ENCODE measurements at places on chromosomes 5 and 9. TPM values are rescaled to one million over a fixed set of nuclear protein-coding genes. Genes with fewer than 3 reads are reported as not detected.

GRCh38 chr9:109558718-109559151 lies 60.6 kb upstream of the PTPN3 start:
- no peak for DNase-seq

DNA sequence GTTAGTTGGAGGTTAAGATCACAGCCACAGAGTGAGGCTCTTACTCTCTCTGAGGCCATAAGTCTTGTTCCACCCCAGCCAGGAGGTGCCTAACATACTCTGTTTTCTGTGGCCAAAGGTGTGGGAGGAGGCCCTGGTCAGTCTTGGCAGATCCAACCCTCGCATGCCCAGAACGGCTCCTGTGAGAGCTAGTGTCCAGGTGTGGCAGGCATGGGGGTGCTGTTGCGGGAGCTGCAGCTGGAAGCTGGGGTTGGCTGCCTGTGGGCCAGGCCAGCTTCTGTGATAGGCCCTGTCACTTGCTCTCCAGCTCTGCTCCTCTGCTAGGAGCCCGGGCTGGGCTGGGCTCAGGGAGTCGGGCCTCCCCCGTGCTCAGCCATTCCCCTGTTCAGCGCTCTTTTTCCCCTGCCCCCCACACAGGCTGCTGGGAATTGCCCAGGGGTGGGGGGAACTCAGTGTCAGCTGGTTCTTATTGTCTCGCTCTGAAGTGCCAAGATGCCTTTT lies 31.6 kb downstream of the IER5L start:
- DNase-seq: no peak

- DNase-seq: no peak
These were observed 10.5 kb upstream of the TRIM36 start for GRCh38 chr5:115180165-115180709.

- no peak for DNase-seq
These were observed 60.6 kb downstream of the SHB start for GRCh38 chr9:38008168-38009034.

DNA sequence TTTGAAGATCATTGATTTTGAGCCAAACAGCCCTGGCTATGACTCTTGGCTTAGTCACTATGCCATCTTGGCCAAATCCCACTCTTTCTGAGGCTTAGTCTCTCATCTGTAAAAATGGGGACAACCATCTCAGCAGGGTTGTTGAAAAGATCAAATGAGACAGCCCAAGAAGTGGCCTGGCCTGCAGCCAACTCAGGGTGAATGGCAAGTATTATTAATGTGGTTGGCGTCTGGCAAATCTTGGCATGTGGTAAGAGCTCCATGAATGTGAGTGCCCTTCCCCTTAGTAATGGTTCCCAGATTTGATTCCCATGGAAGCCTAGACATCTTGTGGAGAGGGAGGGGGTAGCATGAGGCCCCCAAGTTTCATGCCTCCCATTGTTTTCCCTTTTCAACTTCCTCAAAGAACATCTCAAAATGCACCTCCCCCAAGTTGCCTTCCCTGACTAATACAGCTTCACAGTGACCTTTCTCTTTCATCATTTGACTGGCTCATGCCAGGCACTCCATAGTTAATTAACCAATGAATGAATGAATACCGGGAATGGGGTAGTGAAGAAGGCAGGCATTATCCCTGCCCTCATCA lies 11.8 kb upstream of the TGFBI start:
- no peak for DNase-seq

- no peak for DNase-seq
These were observed 305.5 kb downstream of the ZSWIM6 start for GRCh38 chr5:61637566-61637965.

DNA sequence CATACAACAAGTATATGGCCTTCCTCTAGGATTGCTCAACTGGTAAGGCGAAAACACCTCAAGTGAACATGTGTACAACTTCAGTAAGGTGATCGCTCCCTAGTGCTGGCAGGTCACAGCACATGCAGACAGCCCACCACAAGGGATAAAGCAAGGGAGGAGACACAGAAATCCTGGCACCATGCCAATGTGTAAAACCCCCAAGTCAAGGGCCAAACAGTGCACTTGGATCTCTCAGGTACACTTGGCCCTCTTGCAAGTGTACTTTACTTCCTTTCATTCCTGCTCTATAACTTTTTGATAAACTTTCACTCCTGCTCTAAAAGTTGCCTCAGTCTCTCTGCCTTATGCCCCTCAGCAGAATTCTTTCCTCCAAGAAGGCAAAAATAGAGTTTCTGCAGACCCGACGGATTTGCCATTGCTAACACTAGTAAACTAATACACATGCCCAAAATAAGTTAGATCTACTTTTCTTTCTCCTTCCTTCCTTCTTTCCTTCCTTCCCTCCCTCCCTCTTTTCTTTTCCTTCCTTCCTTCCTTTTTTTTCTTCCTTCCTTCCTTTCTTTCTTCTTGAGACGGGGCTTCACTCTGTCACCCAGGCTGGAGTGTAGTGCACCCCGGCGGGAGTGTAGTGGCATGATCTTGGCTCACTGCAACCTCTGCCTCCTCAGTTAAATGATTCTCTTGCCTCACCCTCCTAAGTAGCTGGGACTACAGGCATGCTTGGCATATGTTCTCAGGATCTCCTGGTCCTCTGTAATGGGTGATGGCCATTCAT lies 6.8 kb upstream of the LNPEP start:
- DNase-seq: no peak

DNA sequence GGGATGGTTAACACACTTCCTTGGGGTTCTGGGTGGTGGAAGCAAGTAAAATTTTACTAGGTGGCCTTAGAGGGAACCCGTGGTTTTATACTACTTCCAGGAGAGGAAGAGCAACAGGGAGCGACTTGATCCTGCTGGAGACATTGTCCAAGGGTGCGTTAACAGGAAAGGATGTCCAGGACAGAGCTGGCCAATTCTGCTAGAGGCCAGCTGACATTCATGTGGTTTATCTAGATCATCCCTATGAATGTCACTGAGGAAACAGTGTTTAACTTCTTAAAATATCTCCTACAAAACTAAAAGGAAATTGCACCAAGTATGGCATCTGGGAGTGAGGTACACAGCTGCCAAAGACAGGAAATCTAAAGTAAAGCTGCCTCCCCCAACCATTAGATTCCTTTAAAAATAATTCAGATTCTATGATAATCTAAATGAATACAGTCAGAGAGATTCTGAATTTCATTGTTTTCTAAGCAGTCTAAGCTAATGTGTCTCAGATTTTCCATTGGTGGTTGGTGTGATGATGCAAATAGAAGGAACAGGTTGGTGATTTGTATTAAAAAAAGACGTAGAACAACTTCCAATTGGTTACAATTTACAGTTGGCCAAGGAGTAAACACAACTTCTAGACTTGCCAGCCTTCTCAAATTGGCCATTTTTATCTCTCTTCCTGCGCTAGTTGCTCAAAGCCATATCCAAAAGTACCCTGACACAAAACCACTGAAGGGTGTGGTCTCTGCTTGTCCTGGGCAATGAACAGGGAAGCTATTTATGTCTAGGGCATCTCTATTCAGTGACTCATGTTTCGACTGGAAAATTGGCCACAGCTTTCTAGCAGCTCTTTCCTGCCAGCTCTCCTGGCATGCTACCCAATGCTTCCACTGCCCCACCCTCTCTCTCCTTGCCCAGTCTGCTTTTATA lies 574.7 kb upstream of the MEF2C start:
- no peak for DNase-seq

DNA sequence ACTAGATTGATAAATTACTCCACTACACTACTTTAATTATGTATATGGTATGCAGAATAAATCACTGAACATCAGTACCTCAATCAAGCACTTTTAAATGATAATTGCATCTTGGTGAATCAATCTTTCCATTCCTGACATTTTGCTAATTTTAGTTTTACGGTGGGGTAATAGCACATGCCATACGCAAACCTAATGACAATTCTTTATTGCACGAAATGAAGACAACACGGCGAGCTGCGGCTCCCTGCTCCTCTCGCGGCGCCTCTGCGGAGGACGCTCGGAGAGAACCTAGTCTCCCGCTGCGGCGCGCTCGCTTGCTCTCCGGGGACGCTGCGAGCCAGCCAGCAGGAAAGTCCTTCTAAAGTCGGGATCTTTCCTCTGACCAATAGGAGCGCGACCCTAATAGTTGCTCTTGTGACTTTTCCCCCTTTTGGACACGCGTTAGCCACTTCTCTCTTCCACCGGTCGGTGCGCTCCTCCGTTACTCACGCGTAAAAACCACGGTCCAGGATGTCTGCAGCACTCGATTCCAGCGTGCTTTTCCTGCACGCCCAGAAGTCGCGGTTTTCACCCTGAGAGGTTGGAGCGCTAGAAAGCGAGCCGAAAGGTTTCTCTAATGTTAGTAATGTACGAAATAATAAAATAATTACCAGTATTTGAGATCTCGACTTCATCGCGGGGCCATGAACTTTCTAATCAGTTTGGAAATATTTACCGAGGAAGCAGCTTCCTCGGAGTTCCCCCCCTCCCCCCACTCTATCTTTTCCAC lies 1.0 kb upstream of the MEF2C start:
- no peak for DNase-seq

DNA sequence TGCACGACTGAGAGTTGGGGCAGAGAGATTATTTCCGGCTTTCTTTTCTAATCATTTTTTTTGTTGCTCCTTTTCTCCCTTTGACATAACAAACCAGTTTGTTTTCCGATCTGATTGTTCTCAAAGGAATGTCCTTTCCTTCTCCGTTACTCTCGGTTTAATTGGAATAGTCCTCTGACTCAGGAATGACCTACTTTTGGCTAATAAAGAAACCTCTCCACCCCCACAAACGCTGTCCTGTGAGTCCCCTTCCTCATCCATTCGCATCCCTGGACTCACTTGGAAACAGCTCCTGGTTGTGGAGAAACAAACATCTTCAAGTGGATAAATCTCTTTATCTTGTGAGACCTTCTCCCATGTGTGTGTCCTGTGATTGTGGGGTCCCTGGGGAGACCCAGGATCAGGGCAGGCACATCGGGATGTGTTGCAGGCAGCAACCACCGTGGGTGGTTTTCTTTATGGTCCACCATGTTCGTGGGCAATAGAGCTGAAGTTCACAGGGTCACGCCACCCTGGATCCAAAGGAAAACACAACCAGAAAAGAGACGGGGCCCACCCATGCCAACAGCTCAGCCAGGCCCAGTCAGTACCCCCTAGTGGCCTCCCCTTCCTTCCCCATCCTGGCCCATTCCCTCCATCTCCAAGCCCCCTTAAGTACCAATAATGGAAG lies 45.2 kb upstream of the NEK6 start:
- no peak for DNase-seq

GRCh38 chr9:77180056-77180455 lies 2.7 kb downstream of the VPS13A start:
- DNase-seq: no peak

- DNase-seq: no peak
These were observed 135.4 kb upstream of the GNA14 start for GRCh38 chr9:77783518-77783917.

- DNase-seq: no peak
These were observed 48.4 kb upstream of the SNAPC3 start for GRCh38 chr9:15374310-15374709.

DNA sequence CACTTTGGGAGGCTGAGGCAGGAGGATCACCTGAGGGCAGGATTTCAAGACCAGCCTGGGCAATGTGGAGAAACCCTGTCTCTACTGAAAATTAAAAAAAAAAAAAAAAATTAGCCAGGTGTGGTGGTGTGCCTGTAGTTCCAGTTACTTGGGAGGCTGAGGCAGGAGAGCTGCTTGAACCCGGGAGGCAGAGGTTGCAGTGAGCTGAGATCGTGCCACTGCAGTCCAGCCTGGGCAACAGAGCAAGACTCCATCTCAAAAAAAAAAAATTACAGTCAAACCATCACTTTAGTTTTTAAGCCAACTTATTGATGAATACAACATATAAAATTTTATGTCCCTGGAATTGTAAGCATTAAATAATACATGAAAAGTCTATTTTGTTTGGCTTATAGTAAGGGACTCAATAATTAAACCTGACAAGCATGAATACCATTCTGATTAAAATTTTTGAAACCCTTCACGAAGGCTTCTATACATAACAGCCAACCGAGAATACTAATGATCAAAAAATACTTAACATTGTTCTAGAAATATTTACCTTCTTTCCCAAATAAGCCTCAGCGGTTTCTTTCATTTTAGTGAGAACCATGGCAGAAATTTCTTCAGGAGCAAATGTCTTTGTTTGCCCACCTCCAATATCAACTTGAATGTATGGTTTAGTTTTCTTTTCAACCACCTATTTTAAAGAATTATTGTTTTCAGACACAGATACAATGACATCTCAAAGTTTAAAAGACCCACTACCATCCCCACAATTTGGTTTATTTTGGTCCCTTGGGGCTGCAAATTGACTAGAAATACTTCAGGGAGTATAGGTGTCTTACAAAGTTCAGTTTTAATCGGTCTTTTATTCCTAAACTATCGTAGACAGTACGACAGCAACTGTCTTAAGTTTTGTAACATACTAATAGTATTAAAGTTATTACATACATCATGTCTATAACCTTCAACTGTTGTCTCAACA lies 1.2 kb downstream of the HSPA5 start:
- no peak for DNase-seq

DNA sequence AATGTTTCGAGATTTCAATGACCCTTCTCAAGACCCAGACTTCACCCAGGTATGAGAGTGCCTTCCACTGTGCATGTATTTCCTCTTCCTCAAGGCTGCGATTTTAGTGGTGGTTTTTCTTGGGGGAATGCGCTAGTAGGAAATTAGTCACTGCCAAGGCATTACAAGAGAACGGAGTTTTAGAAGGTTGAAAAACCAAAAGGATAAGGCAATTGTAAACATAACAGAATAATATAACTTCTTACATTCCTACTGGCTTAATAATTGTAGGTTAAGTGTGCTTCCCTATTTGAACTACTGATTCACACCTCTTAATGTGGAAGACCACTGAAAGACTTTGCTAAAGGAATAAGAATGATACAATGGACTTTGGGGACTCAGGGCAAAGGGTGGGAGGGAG lies 38.9 kb downstream of the ACO1 start:
- no peak for DNase-seq

DNA sequence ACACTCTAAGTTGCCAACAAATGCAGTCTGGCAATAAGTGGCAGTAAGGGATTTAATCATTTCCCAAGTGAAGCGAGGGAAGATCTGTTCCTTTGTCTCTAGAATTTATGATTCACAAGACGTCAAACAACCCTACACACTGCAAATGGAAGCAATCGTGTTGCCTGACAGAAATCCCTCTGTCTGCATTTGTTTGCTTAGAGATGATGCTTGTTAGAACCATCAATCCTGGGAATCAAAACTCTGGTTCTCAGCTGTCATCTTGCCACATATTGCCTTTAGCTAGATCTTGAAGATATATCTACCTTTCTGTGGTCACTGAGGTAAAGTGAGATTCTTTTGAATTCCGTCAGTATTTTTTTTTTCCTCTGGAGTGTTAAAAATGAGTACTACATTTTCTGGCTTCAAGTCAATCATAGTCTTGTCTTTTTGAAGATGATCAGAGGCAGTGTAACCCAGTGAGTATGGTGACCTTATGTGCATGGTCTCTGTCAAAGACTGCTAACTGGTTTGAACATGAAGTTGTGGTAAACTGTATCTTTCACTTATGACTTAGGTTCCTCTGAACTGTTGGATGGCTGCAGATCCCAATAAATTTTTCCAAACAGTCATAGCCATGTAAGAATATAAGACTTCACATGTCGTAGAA lies 106.4 kb upstream of the STARD4 start:
- DNase-seq: no peak

- no peak for DNase-seq
These were observed 329.2 kb downstream of the TMEM232 start for GRCh38 chr5:110397281-110397680.

- no peak for DNase-seq
These were observed 799.0 kb downstream of the TLR4 start for GRCh38 chr9:118503236-118503635.

BSPRY gene
- 8.0 TPM for polyA plus RNA-seq

PTGS1 gene
- 3.3 TPM for polyA plus RNA-seq

SH2D3C gene
- 13.2 TPM for polyA plus RNA-seq

SPAG8 gene
- 4.8 TPM for polyA plus RNA-seq

PCDHGA3 gene
- 3.6 TPM for polyA plus RNA-seq

SCAMP1 gene
- polyA plus RNA-seq: 51.4 TPM

WASHC1 gene
- 22.0 TPM for polyA plus RNA-seq

PHYHD1 gene
- polyA plus RNA-seq: 56.2 TPM

INSL6 gene
- 0.33 TPM for polyA plus RNA-seq

Data from renal cortex interstitium (tissue), 15 donors.